ENCODE measurements at places on chromosomes 6 and 20. TPM values are rescaled to one million over a fixed set of nuclear protein-coding genes. Genes with fewer than 3 reads are reported as not detected.

LTA gene
- total RNA-seq = not detected

BMP7 gene
- 0.28 TPM for total RNA-seq

DNA sequence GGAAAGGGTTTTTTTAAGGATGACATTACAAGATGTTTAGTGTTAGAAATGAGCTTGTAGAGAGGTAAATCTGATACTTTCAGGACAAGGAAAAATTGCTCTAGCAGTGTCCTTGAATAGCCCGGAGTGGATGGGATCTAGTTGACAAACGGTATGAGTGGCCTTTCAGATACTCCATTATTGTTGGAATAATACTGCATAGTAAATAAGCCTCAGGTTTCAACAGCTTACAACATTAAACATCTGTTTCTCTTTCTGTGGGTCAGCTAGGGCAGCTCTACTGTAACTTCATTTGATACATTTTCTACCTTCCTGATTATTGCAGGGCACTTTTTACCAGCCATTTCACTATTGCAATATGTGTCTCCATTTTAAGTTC is 118.0 kb downstream of the B3GAT2 start:
- no peak for DNase-seq
- no peak overlapping the region for H3K27ac ChIP-seq
- no peak overlapping the region for H3K4me3 ChIP-seq
- H3K27me3 ChIP-seq = no peaks in the 10 kb centered on the region
- no peaks in the 10 kb centered on the region for H3K4me1 ChIP-seq

- no peak overlapping the region for H3K4me3 ChIP-seq
- H3K36me3 ChIP-seq = no peaks in the 10 kb centered on the region
- H3K27me3 ChIP-seq = no peaks in the 10 kb centered on the region
- H3K4me1 ChIP-seq = no peaks in the 10 kb centered on the region
Measured at GRCh38 chr6:165146456-165146855, 162.9 kb downstream of the C6orf118 start.

DNA sequence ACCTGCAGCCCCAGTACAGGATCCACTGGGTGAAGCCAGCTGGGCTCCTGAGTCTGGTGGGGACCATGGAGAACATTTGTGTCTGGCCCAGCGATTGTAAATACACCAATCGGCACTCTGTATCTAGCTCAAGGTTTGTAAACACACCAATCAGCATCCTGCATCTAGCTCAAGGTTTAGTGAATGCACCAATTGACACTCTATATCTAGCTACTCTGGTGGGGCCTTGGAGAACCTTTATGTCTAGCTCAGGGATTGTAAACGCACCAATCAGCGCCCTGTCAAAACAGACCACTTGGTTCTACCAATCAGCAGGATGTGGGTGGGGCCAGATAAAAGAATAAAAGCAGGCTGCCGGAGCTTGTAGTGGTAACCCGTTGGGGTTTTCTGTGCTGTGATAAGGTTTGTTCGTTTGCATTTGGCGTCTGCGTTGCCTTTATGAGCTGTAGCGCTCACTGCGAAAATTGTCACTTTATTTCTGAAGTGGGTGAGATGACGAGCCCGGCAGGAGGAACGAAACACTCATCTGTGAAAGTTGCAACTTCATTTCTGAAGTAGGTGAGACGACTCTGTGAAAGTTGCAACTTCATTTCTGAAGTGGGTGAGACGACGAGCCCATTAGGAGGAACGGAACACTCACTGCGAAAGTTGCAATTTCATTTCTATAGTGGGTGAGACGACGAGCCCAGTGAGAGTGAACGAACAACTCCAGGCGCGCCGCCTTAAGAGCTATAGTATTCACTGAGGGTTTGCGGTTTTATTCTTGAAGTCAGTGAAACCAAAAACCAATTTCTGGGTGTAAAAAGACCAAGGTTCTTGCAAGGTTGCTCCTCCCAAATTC is 31.1 kb downstream of the SERPINB6 start:
- H3K27ac ChIP-seq = no peak overlapping the region
- H3K4me1 ChIP-seq = no peaks in the 10 kb centered on the region
- DNase-seq = no peak
- no peaks in the 10 kb centered on the region for H3K27me3 ChIP-seq
- H3K4me3 ChIP-seq = no peak overlapping the region
- no peaks in the 10 kb centered on the region for H3K36me3 ChIP-seq

- H3K27ac ChIP-seq = no peak overlapping the region
- DNase-seq = no peak
- no peaks in the 10 kb centered on the region for H3K27me3 ChIP-seq
- no peaks in the 10 kb centered on the region for H3K36me3 ChIP-seq
- H3K4me1 ChIP-seq = no peaks in the 10 kb centered on the region
- H3K4me3 ChIP-seq = no peak overlapping the region
Measured at GRCh38 chr6:75550544-75551167, 51.0 kb upstream of the SENP6 start.

DNA sequence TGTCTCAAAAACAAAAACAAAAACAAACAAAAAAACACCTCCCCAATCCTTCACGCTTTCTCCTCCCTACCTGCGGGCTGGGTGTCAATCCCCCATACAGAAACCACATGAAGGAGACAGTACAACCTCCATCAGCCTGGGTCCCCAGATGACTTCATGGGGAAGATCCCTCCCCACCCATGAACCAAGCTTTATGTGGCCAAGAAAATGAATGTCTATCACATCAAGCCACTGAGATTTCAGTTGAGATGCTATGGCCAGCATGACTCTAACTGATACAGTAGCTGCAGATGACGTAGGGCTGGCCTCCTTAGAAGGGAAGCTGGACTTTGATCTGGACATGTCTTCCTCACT is 21.2 kb upstream of the BNIP5 start:
- H3K27ac ChIP-seq = peak overlapping the region; percentile 83
- DNase-seq = no peak
- no peak overlapping the region for H3K4me3 ChIP-seq

GRCh38 chr6:21824431-21825177 is 231.1 kb downstream of the SOX4 start:
- no peak overlapping the region for H3K27ac ChIP-seq
- H3K36me3 ChIP-seq = no peaks in the 10 kb centered on the region
- peaks cover 5% of the 10 kb centered on the region for H3K4me1 ChIP-seq
- no peaks in the 10 kb centered on the region for H3K27me3 ChIP-seq
- no peak for DNase-seq
- no peak overlapping the region for H3K4me3 ChIP-seq

GRCh38 chr20:41769592-41770018 is 151.4 kb upstream of the CHD6 start:
- no peaks in the 10 kb centered on the region for H3K36me3 ChIP-seq
- H3K27ac ChIP-seq = no peak overlapping the region
- H3K4me3 ChIP-seq = no peak overlapping the region
- H3K27me3 ChIP-seq = no peaks in the 10 kb centered on the region
- no peak for DNase-seq

DNA sequence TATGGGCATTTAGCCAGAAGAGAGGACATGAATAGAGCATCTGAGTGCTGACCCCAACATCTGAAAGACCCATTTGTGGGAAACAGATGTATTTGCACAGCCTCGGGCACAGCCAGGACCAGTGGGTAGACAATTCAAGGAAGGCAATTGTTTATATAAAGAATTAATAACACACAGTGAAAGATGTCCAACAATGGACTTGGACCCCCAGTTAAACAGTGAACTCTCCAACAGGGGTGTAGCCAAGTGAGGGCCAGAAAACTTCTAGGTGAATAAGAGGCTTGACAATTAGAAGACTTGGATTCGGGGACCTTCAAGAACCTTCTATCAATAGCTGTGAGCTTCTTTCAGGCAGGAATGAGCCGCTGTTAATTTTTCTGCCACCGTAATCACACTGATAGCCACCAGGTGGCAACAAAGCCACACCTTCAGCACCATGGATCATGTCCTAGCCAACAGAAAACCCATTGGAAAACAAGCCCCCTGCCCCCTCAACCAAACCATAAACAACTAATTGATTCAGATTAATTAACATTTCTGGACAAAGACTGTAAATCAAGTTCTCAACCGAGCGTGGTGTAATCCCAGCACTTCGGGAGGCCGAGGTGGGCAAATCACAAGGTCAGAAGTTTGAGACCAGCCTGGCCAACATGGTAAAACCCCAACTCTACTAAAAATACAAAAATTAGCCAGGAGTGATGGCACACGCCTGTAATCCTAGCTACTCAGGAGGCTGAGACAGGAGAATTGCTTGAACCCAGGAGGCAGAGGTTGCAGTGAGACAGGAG is 8.8 kb upstream of the SRSF6 start:
- H3K27me3 ChIP-seq = no peaks in the 10 kb centered on the region
- H3K4me1 ChIP-seq = no peaks in the 10 kb centered on the region
- H3K36me3 ChIP-seq = no peaks in the 10 kb centered on the region
- DNase-seq = no peak
- no peak overlapping the region for H3K27ac ChIP-seq

DNA sequence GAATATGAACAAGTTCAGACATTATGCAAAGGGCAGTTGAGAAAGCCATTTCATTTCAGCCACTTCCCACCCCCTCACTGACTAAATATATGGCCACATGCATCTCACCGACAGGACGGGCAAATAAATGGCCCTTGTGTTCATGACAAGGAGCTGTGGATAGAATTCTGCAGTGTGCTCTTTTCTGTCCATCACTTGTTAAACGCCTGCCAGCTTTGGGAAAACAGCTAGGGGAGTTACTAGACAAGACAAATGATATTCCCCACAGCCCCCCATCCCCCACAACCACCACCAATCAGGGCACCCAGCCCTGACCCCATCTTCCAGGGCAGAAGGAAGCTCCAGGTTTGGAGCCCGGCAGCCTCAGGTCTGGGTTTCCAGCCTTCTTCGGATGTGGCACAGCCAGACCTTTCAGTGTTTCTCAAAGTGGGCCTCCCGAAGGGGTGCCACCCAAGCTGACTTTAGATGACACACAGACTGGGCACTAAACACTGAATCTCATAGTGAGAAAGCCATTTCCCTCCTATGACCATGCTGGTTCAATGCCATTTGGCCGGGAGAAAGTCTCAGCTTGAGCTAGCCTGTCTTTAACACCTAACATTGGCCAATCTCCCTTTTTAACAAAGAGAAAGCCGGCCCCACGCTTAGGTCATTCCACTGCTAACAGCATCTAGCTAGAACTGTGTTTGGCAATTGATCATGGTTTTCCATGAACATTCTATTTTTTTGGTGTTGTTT is 4.0 kb upstream of the RIPOR3 start:
- no peaks in the 10 kb centered on the region for H3K36me3 ChIP-seq
- H3K27me3 ChIP-seq = no peaks in the 10 kb centered on the region
- DNase-seq = no peak
- H3K4me3 ChIP-seq = no peak overlapping the region

DNA sequence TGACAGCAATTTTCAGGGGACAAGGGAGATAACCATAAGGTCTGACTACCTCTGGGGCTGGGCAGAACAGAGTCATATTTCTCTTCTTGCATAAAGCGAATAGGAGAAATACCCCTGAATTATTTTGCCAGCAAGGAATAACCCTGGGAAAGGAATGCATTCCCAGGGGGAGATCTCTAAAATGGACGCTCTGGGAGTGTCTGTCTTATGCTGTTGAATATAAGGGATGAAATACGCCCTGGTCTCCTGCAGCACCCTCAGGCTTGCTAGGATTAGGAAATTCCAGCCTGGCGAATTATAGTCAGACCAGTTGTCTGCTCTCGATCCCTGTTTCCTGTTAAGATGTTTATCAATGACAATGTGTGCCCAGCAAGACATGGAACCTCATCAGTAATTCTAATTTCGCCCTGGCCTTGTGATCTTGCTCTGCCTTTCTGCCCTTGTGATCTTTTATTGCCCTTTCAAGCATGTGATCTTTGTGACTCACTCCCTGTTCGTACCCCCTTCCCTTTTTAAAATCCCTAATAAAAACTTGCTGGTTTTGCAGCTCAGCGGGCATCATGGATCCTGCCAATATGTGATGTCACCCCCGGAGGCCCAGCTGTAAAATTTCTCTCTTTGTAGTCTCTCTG is 221.6 kb upstream of the HS3ST5 start:
- no peaks in the 10 kb centered on the region for H3K36me3 ChIP-seq
- H3K27me3 ChIP-seq = no peaks in the 10 kb centered on the region
- H3K27ac ChIP-seq = no peak overlapping the region
- DNase-seq = no peak
- H3K4me3 ChIP-seq = no peak overlapping the region
- no peaks in the 10 kb centered on the region for H3K4me1 ChIP-seq

DNA sequence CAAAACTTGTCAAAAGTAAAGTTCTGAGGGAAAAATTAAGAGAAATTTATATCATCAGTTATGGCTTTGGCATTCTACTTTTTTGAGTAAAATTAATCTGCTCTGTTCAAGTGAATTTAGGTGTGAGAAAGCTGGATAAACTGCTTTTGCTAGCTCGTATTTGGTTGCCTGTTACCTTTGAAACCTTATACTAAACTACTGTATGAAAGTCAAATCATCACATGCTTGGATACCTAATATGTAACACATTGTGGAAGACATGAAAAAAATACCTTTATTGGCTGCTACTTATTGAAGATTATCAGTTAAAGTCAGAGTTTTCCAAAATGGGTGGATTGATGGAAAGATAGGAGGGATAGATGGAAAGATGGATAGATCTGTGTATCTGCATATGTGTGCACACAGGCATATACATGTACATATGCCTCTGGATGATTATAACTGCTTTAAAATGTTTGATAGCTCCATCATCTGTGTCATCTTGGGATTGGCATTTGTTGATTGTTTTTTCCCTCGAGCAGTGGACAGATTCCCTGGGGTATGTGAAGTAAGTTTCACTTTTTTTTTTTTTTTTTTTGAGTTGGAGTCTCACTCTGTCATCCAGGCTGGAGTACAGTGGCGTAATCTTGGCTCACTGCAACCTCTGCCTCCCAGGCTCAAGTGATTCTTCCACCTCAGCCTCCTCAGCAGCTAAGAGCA is 24.3 kb downstream of the SCAF8 start:
- no peak for DNase-seq
- no peak overlapping the region for H3K4me3 ChIP-seq
- no peaks in the 10 kb centered on the region for H3K27me3 ChIP-seq
- H3K4me1 ChIP-seq = peaks cover 8% of the 10 kb centered on the region

DNA sequence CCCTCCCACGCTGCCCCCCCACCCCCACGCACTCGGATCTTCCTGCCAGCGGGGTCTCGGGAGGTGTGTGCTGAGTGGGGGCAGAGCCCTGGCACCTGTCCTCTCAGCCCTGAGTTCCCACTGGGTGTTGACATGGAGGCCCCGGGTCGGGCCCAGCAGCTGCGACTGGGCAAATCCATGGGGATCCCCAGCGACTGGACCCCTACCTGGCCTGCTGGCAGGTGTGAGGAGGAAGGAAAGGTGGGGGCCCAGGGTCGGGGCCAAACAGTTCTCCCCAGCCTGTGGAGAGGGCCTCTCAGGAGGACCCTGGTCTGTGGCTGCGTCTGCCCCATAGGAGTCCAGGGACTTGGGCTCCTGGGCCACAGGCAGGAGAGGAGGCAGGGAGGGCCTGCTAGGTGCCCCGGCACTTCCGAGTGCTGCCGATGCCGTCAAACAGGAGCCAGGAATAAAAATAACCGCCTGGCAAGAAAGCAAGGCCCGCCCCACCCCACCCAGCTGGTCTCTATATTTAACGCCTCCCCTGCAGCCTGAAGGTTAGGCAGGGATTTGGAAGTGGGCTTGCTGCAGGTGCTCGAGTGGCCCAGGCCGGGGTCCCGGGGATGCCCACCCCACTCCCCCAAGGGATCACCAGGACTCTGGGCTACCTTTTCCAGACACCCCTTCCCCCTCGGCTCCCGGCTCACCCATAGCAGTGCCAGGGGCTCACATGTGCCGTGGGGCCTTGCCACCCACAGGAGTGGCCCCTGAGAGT is 1.4 kb upstream of the EEF1A2 start:
- no peak for DNase-seq
- no peak overlapping the region for H3K4me3 ChIP-seq
- H3K27ac ChIP-seq = no peak overlapping the region
- no peaks in the 10 kb centered on the region for H3K36me3 ChIP-seq
- H3K27me3 ChIP-seq = no peaks in the 10 kb centered on the region

Measured in pancreas (tissue), 10 donors.